ENCODE measurements at places on chromosomes 1 and 21.

GRCh38 chr1:221089273-221089672 is 210.0 kb downstream of the HLX start:
- no peak for DNase-seq

DNA sequence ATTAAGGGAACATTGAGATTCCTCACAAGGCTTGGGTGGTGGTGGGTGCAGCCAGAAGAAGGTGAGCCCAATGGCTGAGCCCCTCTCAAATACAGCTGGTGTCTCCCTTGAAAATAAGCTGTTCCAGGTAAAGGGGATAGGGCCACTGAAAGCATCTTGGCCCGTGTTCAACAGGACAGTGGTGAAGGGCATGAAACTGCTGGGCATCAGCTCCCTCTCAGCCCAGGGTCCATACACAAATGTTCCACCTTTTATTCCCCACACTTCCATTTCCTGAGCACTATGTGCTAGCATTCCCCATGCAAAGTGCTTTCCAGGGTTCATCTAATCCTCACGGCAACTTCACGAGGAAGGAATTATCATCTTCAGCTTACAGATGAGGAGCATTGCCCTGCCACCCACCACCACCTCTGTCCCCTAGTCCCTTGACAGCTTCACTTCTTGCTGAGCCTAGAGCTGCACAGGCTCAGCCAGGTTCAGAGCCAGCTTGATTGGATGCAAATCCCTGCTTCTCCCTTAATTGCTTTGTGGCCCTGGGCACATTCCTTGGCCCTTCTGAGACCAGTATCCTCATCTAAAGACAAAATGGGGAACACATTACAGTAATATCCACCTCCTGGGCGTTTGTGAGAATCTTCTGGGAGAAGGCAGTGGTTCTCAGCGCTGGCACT is 9.6 kb downstream of the TAGLN2 start:
- no peak for DNase-seq

GRCh38 chr1:106753066-106753465 is 303.4 kb upstream of the PRMT6 start:
- DNase-seq = no peak

DNA sequence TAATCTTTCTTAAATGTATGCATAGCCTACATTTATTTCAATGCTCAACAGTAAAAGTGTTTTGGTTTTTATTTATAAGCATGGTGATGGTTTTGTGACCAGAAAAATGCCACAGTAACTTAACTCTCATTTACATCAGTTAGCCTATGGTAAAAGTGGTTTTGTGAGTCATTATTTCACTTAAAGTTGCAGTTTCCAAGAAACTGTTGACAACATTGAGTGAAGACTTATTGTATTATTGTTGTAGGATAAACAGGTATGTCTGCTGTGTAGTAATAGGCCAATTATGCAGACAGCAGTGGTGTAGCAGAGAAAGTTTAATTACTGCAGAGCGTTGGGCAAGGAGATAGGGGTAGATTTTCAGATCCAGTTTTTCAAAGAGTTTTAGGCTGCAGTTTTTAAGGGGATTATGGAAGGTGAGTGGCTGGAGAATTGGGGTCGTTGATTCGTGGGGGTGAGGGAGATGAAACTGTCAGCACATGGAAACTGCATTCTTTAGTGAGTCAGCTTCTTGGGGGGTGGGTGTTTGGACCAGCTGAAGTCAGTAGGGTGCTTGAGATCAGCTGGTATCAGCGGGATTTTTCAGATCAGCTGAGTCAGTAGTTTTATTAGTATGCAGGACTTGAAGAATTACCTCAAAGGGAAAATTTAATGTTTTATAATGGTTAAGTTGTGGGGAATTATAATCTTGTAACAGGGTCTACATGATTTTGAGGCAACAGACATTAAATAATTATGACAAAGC is 168.7 kb upstream of the FMN2 start:
- no peak for DNase-seq

DNA sequence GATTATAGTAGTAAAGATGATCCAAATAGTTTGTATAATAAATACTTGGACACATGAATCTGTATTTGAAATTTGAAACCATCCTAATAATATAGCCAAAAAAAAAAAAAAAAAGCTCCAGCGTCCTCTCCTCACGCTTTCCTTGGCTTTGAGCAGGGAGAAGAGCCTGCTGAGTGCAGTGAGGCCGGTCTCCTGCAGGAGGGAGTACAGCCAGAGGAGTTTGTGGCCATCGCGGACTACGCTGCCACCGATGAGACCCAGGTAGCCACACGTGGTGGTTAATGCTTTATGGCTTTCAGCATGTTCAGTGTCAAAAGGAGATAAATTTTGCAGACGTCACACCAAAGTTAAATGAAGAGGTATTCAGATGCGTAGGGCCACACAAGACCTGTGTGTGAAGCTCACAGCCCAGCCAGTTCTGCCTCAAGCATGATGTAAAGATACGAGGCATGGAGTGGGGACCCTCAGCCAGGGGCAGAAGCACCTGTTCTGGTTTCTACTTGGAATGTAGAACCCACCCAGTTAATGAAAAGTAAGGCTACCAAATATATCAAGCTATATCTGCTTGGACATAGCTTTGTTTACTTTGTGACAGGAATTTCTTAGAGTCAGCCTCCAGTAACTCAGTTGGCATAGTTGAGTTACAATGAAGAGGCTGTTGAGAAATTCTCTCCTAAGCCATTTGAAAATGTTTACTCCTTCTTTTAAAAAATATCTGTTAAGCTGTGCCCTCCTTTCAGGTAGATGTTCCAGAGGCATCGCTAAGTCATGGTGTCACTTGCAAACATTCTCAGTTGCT is 8.1 kb downstream of the PRMT2 start:
- DNase-seq = no peak

GRCh38 chr1:18448889-18449288 is 31.8 kb upstream of the KLHDC7A start:
- no peak for DNase-seq

DNA sequence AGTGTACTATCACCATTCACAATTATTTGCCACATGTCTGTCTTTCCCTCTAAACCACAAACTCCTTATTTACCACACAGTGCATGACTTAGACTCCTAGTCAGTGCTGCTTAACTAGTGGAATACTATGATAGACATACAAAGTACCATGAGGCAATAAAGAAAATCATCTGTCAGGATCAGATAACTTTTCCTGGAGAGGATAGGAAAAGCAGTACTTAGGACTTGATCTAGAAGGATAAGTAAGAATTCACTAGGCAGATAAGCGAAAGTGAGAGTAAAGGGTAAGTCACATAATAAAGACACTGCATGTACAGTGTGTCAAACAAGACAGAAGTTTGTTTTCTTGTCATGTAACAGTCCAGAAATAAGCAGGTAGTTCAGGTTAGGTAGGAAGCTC is 21.2 kb upstream of the TSPAN1 start:
- no peak for DNase-seq

- no peak for DNase-seq
These were observed 112.9 kb downstream of the ZBTB18 start for GRCh38 chr1:244163861-244164510.

DNA sequence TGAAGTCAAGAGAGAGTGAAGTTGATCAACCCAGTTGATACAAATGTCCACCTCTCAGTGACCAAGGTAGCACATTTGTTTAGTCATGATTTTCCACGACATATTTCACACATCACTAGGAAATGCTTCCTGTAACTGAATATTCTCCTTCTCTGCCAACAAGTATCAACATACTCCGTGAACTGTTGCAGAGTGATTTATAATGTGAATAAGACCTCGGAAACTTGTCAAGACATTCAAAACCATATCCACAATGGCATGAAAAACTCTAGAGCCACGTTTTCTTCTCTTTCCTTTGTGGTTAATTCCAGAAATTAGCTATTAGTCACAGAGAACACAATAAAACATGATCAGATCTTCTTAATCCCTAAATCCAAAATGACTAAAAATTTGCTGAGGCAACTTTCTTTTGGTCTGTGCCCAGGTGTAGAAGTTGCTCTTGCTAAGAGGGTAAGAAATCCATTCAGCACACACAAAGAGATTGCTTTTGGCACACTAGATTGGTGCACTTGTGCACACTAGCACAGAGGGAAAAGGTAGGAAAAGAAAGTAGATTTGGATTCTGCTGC is 244.3 kb upstream of the NRIP1 start:
- no peak for DNase-seq

DNA sequence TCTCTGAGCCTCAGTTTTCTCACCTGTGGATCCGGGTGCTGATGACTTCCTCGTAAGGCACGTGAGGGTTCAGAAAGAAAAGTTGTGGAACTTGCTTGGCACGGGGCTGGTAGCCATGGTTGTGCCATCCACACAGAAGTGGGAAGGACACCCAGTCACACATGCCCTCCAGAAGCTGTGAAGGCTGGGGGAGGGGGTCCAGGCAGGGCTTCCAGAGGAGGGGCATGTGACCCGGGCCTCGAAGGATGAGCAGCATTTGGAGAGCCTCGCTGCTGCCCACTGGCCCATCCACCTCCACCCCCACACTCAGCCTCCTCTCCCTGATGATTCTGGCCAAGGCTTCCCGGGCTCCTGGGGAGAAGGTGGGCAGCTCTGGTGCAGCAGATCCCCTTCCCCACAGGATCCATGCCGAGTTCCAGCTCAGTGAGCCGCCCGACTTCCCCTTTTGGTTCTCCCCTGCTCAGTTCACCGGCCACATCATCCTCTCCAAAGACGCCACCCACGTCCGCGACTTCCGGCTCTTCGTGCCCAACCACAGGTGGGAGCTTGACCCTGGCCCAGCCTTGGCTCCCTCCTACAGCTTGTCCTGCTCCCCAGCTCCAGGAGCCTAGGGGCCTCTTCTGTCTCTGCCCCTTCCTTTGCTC is 9.4 kb downstream of the SELENON start:
- no peak for DNase-seq

GRCh38 chr21:31900121-31900895 is 27.5 kb downstream of the HUNK start:
- DNase-seq = no peak

- DNase-seq = peak; percentile 83
These were observed 13.7 kb upstream of the RGS16 start for GRCh38 chr1:182617734-182618351.

DNA sequence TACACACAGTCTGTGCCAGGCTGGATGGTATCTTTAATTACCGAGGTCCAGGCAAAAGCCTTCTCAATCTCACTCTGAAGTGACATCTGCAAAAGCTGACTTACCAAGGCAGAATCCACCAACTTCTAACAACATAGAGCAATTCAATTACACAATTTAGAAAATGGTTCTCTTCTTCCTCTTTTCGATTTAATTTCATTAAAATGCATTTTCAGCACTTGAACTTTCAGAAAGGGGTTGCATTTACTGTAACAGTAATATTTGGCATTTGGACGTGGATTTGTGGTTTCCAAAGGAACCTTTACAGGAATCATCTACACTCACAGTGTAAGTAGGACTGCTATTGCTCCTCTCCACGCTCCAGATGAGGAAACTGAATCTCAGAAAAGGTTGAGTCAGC is 53.3 kb downstream of the ERO1B start:
- no peak for DNase-seq

- peak; percentile 11 for DNase-seq
These were observed 499.2 kb downstream of the OMA1 start for GRCh38 chr1:58047265-58047858.

- DNase-seq = no peak
These were observed 337.6 kb downstream of the SMYD3 start for GRCh38 chr1:246169486-246169885.

DNA sequence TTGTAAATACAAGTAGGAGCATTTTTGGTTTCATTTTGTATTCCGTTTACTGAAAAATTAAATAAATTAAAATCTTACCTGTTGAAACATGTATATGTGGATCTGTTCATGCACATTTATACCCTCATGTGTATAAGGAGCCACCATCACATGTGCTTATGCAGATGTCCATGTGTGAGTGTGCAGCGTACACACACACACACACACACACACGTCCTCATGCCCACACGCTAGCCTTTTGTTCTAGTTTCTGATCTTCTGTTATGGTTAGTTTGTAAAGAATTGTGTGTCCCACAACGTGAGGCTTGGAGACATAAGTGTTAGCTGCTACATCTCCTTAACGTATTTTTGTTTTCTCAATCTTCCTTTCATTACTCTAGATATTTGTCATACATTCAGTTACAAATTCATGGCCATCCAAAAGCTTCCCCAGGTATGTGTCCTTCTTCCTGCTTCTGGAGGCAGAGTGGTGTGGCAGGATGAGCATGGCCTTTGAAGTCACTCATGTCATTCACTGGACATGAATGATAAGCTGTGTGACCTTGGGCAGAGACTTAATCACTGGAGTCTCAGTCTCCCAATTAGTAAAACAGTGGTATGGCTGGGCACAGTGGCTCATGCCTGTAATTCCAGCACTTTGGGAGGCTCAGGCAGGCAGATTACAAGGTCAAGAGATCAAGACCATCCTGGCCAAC is 54.6 kb downstream of the TENT5C start:
- no peak for DNase-seq

GRCh38 chr1:113292603-113293255 is 97.6 kb upstream of the MAGI3 start:
- DNase-seq = no peak

- no peak for DNase-seq
These were observed 530.9 kb downstream of the PTPRU start for GRCh38 chr1:29767088-29767685.

- no peak for DNase-seq
These were observed 132.3 kb upstream of the WNT4 start for GRCh38 chr1:22275167-22275566.

DNA sequence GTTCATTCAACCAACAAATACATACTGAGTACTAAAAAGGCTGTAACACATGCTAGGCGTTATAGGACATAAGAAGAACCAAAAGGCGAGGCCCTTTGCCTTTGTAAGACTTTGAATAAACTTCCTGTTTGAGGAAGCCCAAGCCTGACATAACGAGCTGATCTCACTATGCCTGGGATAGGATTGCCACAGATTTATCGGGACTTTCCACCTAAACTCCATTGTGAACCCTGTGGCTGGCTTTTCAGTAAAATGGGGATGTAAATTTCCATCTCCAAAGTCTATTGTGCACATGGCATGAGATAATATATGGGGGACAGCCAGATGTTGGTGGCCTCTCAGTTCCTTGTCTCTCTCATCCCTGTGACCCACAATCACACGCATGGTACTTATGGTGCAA is 41.9 kb downstream of the LMO4 start:
- no peak for DNase-seq

GRCh38 chr1:177922209-177922608 is 47.6 kb downstream of the SEC16B start:
- no peak for DNase-seq

- DNase-seq = no peak
These were observed 388.0 kb downstream of the PLPP3 start for GRCh38 chr1:56191369-56191768.

GRCh38 chr1:33630686-33631085 is 158.2 kb downstream of the ZSCAN20 start:
- DNase-seq = no peak

GRCh38 chr1:21537932-21538630 is 28.9 kb downstream of the ALPL start:
- no peak for DNase-seq

- no peak for DNase-seq
These were observed 641.2 kb downstream of the PTPRC start for GRCh38 chr1:199279872-199280645.
